T-helper 2 cell (primary cell): ENCODE measurements at places on chromosomes 13 and 19.

DNA sequence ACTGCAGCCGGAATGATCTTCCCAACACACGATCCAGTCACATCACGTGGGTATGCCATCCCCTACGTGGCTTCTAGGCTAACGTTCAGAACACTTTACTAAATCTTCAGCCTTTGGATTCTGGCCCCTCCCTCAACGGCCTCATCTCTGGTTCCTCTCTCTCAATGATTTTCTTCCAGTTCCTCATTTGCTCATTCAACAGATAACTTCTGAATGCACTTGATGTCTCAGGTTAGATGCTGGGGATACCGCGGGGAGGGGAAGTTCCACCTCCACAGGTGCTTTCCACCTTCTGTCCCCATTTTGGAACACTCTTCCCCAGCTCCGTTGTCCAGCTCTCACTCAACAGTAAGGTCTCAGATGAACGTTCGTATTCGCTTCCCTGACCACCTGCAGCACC lies 66.1 kb downstream of the ATP7B start:
- no peak for DNase-seq

DNA sequence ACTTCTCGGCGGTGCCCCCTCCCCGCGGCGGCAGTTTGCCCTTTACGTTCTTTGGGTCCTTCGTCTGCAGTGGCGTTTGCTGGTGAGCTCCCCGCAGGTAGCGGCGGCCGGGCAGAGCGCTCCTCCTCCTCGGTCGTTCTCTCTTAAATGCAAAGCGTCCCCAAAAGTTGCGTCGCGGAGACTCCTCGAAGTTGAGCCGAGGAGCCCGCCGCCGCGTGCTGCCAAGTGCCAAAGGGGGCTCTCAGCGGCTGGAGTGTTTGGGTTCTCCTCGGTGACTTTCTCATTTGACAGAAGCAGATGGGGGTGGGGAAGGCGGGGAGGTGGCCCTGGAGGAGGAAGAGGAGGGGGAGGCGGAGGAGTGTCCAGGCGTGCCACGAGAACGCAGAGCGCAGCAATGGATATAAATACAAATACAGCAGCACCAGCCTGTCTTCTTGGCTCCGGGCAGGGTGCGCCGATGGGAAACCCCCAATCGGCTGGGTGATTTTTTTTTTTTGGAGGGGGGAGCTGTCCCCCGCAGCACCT lies at the start of gene SOX21:
TSS of gene SOX21 (minus strand) at position 259 of the 525 bp plus-strand sequence. CDS start 496 bp downstream, outside the sequence.
- DNase-seq = peak; percentile 29

GRCh38 chr13:30340331-30341250 lies 33.2 kb upstream of the KATNAL1 start:
- DNase-seq = no peak

DNA sequence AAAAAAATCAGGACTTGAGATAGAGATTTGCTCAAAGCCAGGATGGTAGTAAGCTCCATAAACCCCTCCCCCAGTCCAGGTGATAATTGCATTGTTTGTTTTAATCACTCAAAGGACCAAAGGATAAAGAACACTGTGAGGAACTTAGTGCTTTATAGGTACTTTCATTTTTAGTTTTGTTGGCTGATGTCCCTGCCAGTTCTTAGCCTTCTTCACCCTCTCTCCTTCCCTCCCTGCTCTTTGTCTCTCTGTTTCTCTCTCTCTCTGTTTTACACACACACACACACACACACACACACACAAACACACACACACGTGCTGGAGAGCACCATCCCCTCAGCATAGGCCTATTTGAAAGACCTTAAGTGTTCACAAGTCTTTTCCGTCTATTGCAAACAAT lies 5.2 kb downstream of the FRY start:
- no peak for DNase-seq

- DNase-seq = no peak
Observed at GRCh38 chr13:46868091-46868490, 28.8 kb downstream of the HTR2A start.

DNA sequence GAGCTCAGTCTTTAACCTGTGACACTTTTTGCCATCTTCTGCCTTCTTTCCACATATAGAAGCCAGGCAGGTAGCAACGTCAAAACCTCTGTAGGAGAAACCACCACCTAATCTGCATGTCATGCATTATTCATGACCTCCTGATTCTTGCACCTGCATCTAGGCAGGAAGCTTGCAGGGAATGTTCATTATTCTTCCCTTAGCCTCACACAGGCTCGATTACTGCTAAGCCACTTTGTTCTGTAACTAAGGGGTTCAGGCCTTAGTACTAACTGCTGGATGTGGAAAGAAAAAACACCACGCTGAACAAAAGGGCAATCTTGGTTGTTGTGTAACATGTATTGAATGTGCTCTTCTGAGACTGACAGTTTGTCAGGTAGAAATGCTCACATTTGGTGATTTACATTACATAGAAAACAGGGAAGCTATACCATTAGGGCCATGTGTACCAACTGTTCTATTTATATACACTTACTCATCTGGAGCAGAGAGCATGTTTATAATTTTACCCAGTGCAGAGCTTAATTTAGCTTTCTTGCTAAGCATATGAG lies 366.9 kb downstream of the KLF12 start:
- peak; percentile 20 for DNase-seq

- no peak for DNase-seq
Observed at GRCh38 chr19:13883516-13884064, 6.7 kb downstream of the NANOS3 start.

GRCh38 chr13:106565127-106565775 lies 2.7 kb downstream of the ARGLU1 start:
- no peak for DNase-seq

DNA sequence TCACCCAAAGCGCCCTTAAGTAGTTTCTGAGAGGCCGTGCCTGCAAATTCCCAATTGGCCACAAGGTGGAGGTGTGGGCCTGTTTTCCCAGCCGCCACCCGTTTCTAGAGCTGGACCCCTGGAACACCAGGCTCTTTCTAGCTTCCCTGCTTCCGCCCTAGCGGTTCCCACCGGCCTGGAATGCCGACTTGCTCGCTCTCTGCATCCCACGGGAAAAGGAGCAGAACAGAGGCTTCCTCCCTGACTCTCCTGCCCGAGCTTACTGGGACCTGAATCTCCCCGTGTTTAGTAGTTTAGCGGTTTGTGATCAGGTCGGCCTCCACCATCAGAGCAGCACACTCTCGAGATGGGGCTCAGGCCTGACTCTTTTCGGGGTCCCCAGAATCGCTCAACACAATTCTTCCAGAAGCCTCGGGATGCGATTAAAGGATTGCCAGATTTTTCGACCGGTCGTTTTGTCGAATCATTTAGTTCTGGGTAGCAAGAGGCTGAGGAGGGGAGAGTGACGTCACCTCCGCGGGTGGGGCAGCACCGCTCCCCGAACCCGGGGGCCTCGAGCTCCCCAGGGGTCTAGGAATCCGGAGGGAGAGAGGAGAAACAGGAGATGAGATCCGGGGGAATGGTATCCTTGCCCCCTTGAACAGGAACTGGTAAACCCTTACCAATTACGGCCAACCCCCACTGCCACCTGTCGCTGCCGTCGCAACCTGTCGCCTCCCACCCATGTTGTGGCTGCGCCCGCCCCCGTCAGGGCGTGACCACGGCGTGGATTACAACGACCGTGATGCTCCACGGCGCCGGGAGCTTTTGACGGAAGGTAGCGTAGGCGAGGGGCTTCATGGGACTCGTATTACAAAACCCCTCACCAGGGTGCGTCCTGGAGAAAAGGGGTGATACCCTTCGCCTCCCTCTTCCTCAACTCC lies 8.0 kb downstream of the NAPSA start:
- DNase-seq = peak; percentile 72

GRCh38 chr13:25699056-25699455 lies 327.3 kb downstream of the ATP8A2 start:
- DNase-seq = no peak

DNA sequence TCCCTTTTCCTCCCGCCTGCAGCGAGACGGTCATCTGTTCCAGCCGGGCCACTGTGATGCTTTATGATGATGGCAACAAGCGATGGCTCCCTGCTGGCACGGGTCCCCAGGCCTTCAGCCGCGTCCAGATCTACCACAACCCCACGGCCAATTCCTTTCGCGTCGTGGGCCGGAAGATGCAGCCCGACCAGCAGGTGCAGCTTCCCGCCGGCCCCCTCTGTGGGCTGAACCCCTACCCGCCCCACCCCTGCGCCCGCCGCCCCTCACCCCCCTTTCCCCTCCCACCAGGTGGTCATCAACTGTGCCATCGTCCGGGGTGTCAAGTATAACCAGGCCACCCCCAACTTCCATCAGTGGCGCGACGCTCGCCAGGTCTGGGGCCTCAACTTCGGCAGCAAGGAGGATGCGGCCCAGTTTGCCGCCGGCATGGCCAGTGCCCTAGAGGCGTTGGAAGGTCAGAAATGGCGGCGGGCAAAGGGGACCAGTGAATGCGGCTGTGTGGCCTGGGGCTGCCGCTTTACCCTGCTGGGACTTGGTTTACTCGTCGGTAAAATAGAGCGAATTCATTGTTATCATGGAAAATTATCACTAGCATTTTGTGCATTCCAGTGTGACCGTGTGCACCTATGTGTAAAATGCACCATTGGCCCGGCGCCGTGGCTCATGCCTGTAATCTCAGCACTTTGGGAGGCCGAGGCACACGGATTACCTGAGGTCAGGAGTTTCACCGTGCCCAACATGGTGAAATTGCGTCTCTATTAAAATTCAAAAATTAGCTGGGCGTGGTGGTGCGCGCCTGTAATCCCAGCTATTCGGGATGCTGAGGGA lies 10.6 kb downstream of the VASP start:
- DNase-seq = no peak

- no peak for DNase-seq
Observed at GRCh38 chr13:98118865-98119264, 24.0 kb upstream of the FARP1 start.

DNA sequence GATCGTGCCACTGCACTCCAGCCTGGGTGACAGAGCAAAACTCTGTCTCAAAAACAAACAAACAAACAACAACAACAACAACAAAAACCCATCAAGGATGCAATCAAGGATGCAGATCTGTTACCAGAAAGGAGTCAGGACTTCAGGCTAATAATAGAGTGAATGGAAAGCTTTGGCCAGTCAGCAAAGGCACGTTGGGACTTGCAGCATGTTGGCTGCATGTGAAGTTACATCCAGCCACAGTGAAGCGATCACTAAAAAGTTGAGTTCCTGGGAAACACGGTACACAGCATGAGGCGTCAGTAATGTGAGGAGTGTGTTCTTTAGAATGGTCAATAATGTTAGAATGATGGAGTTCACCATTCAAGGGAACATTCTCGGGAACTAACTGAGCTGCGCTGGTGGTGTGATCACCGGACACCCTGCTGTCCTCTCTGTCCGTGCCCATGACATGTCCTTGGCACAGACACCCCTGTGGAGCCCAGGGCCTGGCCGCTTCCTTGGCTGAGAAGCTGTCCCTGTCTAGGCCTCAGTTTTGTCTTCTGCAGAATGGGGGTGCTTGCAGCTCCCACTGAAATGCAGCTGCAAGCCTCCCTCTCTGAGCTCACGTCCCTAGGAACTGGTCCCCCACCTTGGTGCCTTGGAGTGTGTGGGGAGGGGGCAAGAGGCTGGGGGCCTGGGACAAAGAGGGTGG lies 2.3 kb upstream of the LGALS7B start:
- no peak for DNase-seq

- DNase-seq = no peak
Observed at GRCh38 chr19:55700813-55701212, 25.8 kb downstream of the EPN1 start.

GRCh38 chr19:58556622-58557220 lies 1.7 kb downstream of the UBE2M start:
- DNase-seq = no peak

DNA sequence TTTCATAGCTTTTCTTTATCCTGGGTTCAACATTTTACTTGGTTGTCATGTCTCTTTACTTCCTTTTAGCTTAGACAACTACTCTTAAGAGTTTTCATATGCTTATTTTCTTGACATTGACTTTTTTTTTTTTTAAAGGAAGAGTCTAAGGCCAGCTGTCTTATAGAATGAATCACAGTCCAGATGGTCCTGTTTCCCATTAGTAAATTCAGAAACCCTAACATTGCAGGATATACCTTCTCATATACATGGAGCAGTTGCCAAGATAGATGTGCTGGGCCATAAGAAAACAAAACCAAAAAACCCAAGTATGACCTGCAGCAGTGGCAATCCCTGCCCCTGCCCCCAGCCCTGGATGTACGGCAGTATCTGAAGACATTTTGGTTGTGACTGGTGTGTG lies 72.8 kb downstream of the COG3 start:
- DNase-seq = no peak

- DNase-seq = no peak
Observed at GRCh38 chr19:23817519-23817918, 58.8 kb upstream of the ZNF681 start.

DNA sequence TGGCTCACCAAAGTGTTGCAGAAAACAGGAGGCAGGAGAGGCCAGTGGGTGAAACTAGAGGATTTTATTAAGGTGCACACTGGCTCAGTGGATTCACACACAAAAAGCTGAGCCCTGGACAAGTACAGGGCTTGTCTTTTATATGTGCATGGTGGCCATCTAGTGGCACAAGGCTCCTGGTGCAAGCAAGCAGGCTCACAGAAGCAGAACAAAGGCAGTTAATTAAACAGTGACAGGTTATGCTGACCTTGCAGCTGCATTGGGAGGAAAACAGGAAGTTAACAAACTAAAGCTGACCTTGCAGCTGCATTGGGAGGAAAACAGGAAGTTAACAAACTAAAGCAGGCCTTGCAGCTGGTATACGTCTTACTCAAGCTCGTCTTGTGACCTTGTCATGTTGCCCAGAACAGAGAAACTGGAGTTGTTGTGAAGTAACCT lies 65.3 kb upstream of the ZNF681 start:
- no peak for DNase-seq

- no peak for DNase-seq
Observed at GRCh38 chr19:13015361-13016223, 20.3 kb downstream of the NFIX start.

GRCh38 chr19:2631213-2631821 lies 71.2 kb downstream of the GNG7 start:
- no peak for DNase-seq

DNA sequence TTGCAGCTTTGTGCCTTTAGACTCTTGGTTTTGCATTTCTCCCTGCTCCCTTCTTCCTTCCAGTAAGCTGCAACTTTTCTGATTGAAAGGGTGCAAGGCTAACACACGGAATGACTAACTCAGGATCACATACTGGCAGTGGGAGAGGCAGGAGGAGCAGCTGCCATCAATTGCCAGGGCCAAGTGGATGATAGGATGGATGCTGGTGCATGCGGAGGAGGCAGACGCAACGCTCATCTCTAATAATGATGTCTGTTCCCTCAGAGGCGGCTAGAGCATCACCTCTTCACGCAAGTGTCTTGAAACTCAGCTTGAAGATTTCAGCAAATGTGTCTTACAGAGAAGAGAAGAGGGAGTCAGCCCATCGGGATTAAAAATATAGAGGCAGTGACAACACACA lies 49.5 kb upstream of the TPM4 start:
- DNase-seq = no peak

DNA sequence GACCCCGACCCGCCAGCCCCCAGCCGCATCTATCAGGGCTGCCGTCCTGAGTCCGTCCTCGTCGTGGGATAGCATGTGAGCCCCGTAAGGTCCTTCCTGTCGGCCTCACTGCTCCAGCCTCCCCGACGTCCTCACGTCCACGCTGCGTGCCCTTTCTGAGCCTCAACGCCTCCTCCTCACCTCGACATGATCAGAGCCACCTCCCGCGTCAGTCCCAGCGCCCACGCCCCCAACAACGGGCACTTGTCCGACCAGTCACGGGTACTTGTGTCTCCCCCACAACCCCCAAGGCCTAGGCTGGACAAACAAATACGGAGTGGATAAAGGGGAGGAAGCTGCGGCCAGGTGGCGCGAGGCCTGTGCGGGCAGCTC lies 665 bp downstream of the ZNF497 start:
- DNase-seq = no peak
